Immature natural killer cell (primary cell): ENCODE measurements at places on chromosomes 2 and 18. TPM values are rescaled to one million over a fixed set of nuclear protein-coding genes. Genes with fewer than 3 reads are reported as not detected.

MORN2 gene
- 3.1 TPM for polyA plus RNA-seq

POTEJ gene
- polyA plus RNA-seq: not detected

- no peaks in the 10 kb centered on the region for H3K36me3 ChIP-seq
- H3K27me3 ChIP-seq: no peaks in the 10 kb centered on the region
- no peak overlapping the region for H3K27ac ChIP-seq
- no peak overlapping the region for H3K4me3 ChIP-seq
Observed at GRCh38 chr18:52682260-52682659, 342.3 kb downstream of the DCC start.

ARL4C gene
- 243 TPM for polyA plus RNA-seq

DNA sequence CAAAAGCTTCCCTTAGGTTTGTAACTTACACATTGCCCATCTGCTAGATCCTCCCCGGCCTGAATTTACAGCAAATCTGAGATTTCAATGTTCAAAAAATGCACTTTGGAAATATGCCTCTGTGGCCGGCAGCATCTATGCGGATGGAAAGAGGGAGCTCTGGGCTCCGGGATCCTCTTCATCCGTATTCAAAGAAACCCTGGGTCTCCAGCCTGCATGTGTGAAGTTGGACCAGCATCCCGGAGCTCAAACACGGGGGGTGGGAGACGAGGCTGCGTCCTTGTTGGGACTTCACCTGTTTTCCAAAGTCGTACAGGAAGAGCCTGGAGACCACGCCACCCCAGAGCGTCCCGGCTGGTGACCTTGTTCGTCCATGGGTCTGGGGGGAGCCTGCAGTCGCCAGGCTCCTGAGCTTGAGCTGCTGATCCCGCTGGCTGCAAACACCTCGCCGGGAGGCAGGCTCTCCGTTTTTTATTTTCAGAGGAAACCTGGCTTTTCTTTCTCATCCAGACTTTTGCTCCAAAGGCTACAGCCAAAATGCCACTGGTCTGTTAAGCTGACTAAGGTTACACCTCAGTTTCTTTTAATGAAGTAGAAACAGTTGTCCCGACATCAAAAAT, 77.4 kb downstream of the PTGR3 start:
- H3K27me3 ChIP-seq: peaks cover 2% of the 10 kb centered on the region
- H3K4me3 ChIP-seq: no peak overlapping the region
- H3K36me3 ChIP-seq: no peaks in the 10 kb centered on the region
- H3K27ac ChIP-seq: no peak overlapping the region
- peaks cover 6% of the 10 kb centered on the region for H3K4me1 ChIP-seq

- no peaks in the 10 kb centered on the region for H3K36me3 ChIP-seq
- H3K27ac ChIP-seq: no peak overlapping the region
- H3K4me3 ChIP-seq: no peak overlapping the region
- DNase-seq: no peak
- H3K4me1 ChIP-seq: no peaks in the 10 kb centered on the region
Observed at GRCh38 chr2:223470602-223471001, 131.6 kb downstream of the SCG2 start.

DNA sequence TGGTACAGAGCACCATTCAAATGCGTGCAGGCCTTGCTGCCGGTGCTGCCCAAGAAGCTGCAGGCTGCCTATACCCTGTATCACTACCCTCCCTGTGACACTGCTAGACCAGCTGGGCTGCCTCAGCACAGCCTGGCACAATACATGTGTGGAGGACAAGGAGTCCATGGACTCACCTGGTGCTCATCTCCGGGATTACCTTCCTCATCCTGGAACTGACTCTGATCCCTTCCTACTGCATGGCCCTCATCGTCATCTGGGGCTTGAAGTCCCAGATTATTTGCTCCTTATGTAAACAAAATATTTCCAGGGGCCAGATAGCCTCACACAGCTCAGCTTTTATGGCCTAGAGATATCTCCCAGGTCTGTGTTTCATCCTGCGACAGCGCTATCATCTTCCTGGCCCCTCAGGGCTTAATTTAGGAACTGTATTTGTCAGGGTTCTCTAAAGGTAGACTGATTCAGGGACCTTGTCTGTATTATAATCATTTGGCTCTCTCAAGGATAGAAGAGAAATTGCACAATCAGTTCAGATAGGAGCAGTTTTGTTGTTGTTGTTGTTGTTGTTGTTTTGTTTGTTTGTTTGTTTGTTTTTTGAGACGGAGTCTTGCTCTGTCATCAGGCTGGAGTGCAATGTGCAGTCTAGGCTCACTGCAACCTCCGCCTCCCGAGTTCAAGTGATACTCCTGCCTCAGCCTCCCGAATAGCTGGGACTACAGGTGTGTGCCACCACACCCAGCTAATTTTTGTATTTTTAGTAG, 42.9 kb downstream of the WDR75 start:
- H3K4me1 ChIP-seq: no peaks in the 10 kb centered on the region
- H3K27ac ChIP-seq: no peak overlapping the region
- H3K4me3 ChIP-seq: no peak overlapping the region
- DNase-seq: no peak
- no peaks in the 10 kb centered on the region for H3K36me3 ChIP-seq
- peaks cover 4% of the 10 kb centered on the region for H3K27me3 ChIP-seq

DNA sequence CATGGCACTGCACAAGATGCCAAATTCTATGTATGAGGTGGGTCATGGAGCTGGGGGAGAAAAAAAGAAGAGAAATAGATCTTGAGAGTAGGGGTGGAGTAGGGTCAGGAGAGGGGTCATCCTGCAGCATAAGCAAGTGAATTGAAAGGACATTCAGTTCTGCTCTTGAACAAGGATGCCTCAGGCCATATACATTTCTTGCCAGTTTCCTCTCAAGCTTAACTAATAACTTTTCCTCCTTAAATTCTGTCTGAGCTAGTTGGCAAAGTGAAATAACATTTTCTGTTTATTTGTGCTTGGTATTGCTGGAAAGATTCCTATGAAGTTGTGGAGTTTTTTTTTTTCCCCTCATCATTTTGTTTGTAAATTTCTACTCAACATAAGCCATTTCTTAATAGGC, 99.0 kb upstream of the LTBP1 start:
- H3K4me3 ChIP-seq: no peak overlapping the region
- DNase-seq: no peak
- peaks cover under 1% of the 10 kb centered on the region for H3K27me3 ChIP-seq
- no peaks in the 10 kb centered on the region for H3K36me3 ChIP-seq

GRCh38 chr2:173806761-173807160, 158.4 kb downstream of the SP3 start:
- no peak overlapping the region for H3K4me3 ChIP-seq
- H3K27ac ChIP-seq: no peak overlapping the region
- no peaks in the 10 kb centered on the region for H3K36me3 ChIP-seq
- H3K27me3 ChIP-seq: peaks cover 2% of the 10 kb centered on the region
- no peak for DNase-seq
- H3K4me1 ChIP-seq: no peaks in the 10 kb centered on the region

GRCh38 chr2:53755121-53755520, 12.5 kb upstream of the CHAC2 start:
- no peaks in the 10 kb centered on the region for H3K27me3 ChIP-seq
- no peak for DNase-seq
- H3K4me1 ChIP-seq: no peaks in the 10 kb centered on the region

DNA sequence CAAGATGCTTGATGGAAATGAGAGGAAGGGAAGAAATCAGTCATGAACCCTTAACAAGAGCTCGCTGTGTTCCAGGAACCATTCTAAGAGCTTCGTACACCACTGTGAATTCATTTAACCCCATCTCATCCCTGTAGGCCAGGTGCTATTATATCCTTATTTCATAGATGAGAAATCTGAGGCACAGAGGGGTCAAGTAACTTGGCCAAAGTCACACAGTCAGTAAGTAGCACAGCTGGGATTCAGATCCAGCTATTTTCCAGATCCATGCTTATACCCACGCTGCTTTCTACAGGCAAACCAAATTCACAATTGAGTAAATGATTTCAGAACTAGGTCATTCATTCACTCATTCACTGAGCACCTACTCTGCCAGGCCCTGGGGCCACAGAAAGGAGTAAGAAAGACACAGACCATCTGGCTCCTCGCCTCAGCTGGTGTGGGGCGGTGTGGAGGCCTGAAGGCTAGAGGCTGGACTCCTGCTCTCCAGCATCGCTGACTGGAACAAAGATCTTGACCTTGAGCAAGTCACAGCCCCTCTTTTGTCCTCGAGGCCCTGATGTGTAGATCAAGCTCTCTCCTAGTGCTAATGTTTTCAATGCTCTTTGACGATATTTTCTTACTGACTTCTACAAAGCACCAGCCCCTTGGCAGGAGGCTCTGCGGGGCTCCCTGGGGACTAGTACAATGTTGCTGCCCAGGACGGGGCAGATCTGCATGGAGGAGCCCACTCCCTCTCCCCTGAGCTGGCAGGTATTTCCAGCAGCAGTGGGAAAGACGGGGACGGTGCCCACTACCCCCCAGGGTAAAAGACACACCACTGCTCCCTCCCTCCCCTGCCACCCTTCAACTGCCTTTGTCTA, 26.5 kb downstream of the STEAP3 start:
- no peak overlapping the region for H3K27ac ChIP-seq
- H3K4me1 ChIP-seq: no peaks in the 10 kb centered on the region
- no peak overlapping the region for H3K4me3 ChIP-seq
- H3K36me3 ChIP-seq: peaks cover 6% of the 10 kb centered on the region

EPC2 gene
- 2.8 TPM for polyA plus RNA-seq

CLEC4F gene
- not detected for polyA plus RNA-seq

GRCh38 chr18:11795916-11796315, 55.3 kb upstream of the CHMP1B start:
- H3K4me3 ChIP-seq: no peak overlapping the region
- no peak for DNase-seq
- peaks cover 3% of the 10 kb centered on the region for H3K27me3 ChIP-seq
- H3K27ac ChIP-seq: no peak overlapping the region
- no peaks in the 10 kb centered on the region for H3K36me3 ChIP-seq

DNA sequence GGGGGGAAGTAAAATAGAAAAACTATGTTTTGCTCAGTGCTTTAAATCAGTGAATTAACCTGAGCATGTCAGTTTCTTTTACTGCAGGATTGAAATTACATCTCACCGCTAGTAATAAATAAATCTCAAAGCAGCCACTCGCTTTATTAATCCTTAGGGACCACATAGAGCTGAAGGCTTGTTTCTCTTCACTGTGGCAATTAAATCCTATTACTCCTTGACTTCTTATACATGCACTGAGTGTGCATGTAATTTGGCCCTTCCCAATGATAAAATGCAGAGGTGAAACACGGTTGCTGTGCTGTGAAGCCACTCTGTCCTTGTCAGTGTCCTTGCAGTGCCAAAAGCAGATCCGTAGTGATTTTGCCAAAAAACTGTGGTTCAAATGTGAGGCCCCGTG, 77.1 kb upstream of the RBM44 start:
- no peaks in the 10 kb centered on the region for H3K27me3 ChIP-seq
- H3K36me3 ChIP-seq: peaks cover 14% of the 10 kb centered on the region
- H3K4me1 ChIP-seq: peaks cover 59% of the 10 kb centered on the region
- H3K27ac ChIP-seq: peak overlapping the region; percentile 79
- H3K4me3 ChIP-seq: no peak overlapping the region

GRCh38 chr2:232398293-232399034, 8.2 kb upstream of the ALPG start:
- H3K27me3 ChIP-seq: peaks cover 2% of the 10 kb centered on the region
- no peak overlapping the region for H3K27ac ChIP-seq
- no peaks in the 10 kb centered on the region for H3K4me1 ChIP-seq
- no peak for DNase-seq
- no peak overlapping the region for H3K4me3 ChIP-seq
- H3K36me3 ChIP-seq: no peaks in the 10 kb centered on the region

GRCh38 chr2:48940606-48941005, 185.1 kb upstream of the LHCGR start:
- H3K27me3 ChIP-seq: no peaks in the 10 kb centered on the region
- DNase-seq: no peak
- no peak overlapping the region for H3K4me3 ChIP-seq
- H3K4me1 ChIP-seq: no peaks in the 10 kb centered on the region

DNA sequence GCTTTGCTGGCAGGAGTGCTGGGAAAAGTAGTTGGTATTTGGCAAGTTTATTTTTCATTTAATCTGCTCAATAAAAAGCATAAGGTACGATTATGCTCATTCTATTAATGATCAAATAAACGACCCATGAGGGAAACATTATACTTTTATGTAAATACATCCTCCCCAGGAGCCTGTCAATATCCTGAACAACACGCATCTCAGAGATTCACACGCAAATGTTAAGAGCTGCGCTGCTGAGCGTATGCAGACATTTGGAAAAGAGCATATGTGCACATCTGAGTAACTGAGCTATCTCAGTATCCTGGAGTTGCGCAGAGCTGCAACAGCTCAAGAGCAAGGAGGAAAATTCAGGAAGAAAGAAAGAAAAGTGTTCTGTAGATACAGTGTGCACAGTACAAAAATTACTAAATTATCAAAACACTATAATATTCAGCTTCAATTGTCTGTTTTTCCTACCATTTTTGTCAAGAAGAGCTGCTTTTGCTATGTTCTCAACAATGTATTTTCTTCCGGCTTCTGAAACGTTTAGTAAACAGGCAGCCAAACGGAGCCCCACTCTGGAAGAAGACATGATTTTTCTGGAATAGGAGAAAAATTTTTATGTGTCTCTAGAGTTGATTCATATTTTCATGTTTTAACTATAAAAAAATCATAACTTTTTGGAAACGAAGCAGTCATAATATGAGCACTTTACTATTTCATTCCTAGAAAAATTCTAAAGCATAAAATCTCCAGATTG, 2.4 kb downstream of the FTCDNL1 start:
- no peak overlapping the region for H3K27ac ChIP-seq
- no peak for DNase-seq
- H3K36me3 ChIP-seq: no peaks in the 10 kb centered on the region
- no peak overlapping the region for H3K4me3 ChIP-seq

DNA sequence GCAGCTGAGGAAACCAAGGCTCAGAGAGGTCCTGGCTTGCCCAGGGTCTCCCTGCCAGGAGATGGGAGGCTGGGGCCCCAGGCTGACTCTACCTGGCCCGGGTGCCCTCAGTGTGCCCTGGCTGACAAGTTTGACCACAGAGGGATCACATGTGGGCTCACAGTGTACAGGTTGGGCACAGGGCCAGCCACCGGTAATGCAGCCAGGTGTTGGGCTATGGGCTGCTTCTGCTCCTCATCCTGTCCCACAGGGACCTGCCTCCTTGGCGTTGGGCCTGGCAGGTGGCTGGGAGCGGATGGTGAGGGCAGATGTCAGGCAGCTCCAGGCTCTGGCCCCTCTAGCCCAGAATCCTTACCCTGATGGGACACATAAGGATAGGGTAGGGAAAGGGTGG, 250.5 kb downstream of the LOXHD1 start:
- H3K4me3 ChIP-seq: no peak overlapping the region
- no peak for DNase-seq
- no peak overlapping the region for H3K27ac ChIP-seq
- H3K27me3 ChIP-seq: peaks cover 3% of the 10 kb centered on the region
- peaks cover 99% of the 10 kb centered on the region for H3K4me1 ChIP-seq

GRCh38 chr18:42330296-42330695, 375.3 kb downstream of the PIK3C3 start:
- no peaks in the 10 kb centered on the region for H3K4me1 ChIP-seq
- H3K27ac ChIP-seq: no peak overlapping the region
- H3K36me3 ChIP-seq: no peaks in the 10 kb centered on the region

PROKR1 gene
- not detected for polyA plus RNA-seq

GKN1 gene
- polyA plus RNA-seq: not detected

- no peaks in the 10 kb centered on the region for H3K36me3 ChIP-seq
- H3K27ac ChIP-seq: peak overlapping the region; percentile 71
- no peak overlapping the region for H3K4me3 ChIP-seq
- DNase-seq: no peak
Observed at GRCh38 chr2:62293151-62293489, 97.2 kb downstream of the B3GNT2 start.

- peaks cover 18% of the 10 kb centered on the region for H3K4me1 ChIP-seq
- H3K36me3 ChIP-seq: no peaks in the 10 kb centered on the region
- peak within 1 kb of the TSS; percentile 81 for H3K4me3 ChIP-seq
- no peak within 1 kb of the TSS for H3K27ac ChIP-seq
Observed at GRCh38 chr2:85753525-85754312, at the start of gene ATOH8. Gene ATOH8 (plus strand): TSS chr2:85753991. CDS start chr2:85754190, 199 bp downstream.
